SJSA1 (cell line): ENCODE measurements at places on chromosomes 3 and 15. TPM values are rescaled to one million over a fixed set of nuclear protein-coding genes. Genes with fewer than 3 reads are reported as not detected.
A peak's percentile ranks its signal among the peaks of the same experiment; 100 is the strongest.

DNA sequence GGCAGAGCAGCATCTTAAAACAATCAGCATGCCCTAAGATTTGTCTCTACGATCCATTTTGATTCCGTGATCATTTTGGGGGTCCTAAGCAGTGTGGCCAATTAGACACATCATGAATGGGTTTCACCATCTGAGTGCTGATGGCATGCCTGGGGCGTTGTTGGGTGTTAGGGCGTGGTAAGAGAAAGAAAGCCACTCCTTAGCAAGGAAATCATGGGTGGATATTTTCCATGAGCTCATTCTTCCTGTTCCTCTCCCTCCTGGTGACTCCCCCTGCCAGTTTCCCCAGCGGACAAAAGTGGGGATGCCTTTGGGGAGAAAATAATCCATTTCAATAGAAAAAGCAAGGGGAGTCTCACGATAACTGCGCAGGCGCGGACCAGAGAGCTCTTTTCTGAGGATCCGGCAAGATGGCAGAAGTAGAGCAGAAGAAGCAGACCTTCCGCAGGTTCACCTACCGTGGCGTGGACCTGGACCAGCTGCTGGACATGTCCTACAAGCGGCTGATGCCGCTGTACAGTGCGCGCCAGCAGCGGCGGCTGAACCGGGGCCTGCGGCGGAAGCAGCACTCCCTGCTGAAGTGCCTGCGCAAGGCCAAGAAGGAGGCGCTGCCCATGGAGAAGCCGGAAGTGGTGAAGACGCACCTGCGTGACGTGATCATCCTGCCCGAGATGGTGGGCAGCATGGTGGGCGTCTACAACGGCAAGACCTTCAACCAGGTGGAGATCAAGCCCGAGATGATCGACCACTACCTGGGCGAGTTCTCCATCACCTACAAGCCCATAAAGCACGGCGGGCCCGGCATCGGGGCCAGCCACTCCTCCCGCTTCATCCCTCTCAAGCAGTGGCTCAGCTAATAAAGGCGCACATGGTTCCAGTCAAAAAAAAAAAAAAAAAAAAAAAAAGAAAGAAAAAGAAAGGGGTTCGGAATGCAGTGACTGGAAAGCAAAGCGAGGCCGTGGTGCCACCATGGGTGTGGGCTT, 301.8 kb downstream of the LRTM1 start:
- no peaks in the 10 kb centered on the region for H3K4me1 ChIP-seq
- DNase-seq = no peak
- H3K36me3 ChIP-seq = no peaks in the 10 kb centered on the region
- H3K4me3 ChIP-seq = no peak overlapping the region
- H3K27ac ChIP-seq = no peak overlapping the region

GRCh38 chr3:101351829-101352228, 31.5 kb upstream of the IMPG2 start:
- H3K36me3 ChIP-seq = no peaks in the 10 kb centered on the region
- no peak for DNase-seq
- no peaks in the 10 kb centered on the region for H3K27me3 ChIP-seq
- H3K4me3 ChIP-seq = no peak overlapping the region
- no peaks in the 10 kb centered on the region for H3K4me1 ChIP-seq

- peak; percentile 59 for DNase-seq
- H3K4me1 ChIP-seq = no peaks in the 10 kb centered on the region
- H3K27me3 ChIP-seq = no peaks in the 10 kb centered on the region
- no peak overlapping the region for H3K27ac ChIP-seq
- peaks cover 85% of the 10 kb centered on the region for H3K36me3 ChIP-seq
- H3K4me3 ChIP-seq = no peak overlapping the region
These were observed 21.6 kb upstream of the PAK6 start for GRCh38 chr15:40217166-40217824.

DNA sequence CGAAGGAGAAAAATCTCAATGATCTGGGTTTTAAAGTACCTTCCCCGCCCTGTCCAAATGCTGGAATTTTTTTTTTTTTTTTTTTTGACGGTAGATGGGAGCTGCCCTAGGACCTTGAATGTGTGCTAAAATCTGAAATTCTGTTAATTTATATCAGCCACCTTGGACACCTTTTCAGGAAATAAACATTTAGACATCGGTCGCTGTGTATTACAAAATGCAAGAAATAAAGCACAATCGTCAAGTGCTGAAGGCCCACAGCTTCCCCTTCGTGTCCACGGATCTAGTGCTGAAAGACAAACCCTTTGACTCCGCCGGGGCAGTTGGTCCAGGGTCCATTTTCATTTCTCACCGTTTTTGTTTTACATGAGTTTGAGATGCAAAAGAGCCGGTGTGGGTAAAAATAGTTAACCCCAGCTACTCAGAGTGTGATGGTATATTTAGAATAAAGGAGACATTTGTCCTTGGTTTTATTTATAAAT, 90.2 kb upstream of the CHD2 start:
- H3K36me3 ChIP-seq = no peaks in the 10 kb centered on the region
- peaks cover 25% of the 10 kb centered on the region for H3K4me1 ChIP-seq
- no peak for DNase-seq
- H3K27ac ChIP-seq = peak overlapping the region; percentile 93
- H3K4me3 ChIP-seq = peak overlapping the region; percentile 44

- no peaks in the 10 kb centered on the region for H3K4me1 ChIP-seq
- DNase-seq = no peak
- H3K36me3 ChIP-seq = no peaks in the 10 kb centered on the region
These were observed 50.2 kb downstream of the NUDT16 start for GRCh38 chr3:131431754-131432153.

DNA sequence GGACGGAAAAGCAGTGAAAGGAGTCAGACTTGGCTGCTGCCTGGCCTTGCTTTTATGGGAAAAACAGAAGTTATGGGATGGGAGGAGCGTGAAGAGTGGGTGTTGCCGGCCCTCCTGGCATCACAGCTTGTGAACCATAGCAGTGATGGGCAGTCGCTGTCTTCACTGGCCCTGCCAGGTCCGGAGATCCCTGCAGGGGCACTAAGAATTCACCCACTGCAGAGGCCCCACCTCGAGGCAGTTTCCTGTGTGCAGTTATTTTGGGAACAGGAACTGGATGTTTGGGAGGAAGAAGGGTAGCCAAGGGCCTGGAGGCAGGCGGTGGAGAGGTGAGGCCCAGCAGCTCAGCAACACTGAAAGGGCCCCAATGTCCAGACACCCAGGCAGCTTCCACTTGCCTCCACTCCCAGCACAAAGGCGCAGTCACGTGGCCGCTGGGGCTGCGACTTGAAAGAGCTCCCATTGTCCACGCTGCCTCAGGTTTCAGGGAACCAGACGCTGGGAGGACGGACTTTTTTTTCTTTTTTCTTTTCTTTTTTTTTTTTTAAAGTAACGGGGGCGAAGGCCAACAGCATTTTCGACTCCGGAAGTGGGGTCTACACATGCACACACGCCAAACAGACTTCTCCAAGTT, 255.6 kb downstream of the ZNF621 start:
- H3K4me3 ChIP-seq = no peak overlapping the region
- no peaks in the 10 kb centered on the region for H3K36me3 ChIP-seq
- H3K4me1 ChIP-seq = peaks cover 11% of the 10 kb centered on the region
- H3K27me3 ChIP-seq = no peaks in the 10 kb centered on the region

DNA sequence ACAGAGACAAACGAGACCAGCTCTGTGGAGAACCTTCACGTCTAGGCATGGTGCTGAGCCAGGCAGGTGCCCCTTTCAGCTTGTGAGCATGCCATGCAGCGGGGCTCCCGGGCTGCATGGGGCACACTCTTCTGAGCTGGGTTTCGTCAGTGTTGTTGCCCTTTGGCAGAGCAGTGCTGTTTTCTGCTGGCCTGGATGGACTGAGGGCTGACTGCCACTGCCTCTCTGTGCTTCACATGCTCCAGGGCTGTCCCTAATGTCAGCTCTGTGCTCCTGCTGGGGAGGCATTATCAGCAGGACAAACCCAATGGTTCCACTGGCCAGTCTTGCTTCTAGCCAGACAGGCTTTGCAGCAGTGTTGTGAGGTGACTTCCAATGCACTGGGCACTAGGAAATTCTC, 9.5 kb downstream of the GASK1A start:
- no peak overlapping the region for H3K4me3 ChIP-seq
- H3K4me1 ChIP-seq = no peaks in the 10 kb centered on the region
- no peak overlapping the region for H3K27ac ChIP-seq
- DNase-seq = no peak
- no peaks in the 10 kb centered on the region for H3K27me3 ChIP-seq
- H3K36me3 ChIP-seq = no peaks in the 10 kb centered on the region

DNA sequence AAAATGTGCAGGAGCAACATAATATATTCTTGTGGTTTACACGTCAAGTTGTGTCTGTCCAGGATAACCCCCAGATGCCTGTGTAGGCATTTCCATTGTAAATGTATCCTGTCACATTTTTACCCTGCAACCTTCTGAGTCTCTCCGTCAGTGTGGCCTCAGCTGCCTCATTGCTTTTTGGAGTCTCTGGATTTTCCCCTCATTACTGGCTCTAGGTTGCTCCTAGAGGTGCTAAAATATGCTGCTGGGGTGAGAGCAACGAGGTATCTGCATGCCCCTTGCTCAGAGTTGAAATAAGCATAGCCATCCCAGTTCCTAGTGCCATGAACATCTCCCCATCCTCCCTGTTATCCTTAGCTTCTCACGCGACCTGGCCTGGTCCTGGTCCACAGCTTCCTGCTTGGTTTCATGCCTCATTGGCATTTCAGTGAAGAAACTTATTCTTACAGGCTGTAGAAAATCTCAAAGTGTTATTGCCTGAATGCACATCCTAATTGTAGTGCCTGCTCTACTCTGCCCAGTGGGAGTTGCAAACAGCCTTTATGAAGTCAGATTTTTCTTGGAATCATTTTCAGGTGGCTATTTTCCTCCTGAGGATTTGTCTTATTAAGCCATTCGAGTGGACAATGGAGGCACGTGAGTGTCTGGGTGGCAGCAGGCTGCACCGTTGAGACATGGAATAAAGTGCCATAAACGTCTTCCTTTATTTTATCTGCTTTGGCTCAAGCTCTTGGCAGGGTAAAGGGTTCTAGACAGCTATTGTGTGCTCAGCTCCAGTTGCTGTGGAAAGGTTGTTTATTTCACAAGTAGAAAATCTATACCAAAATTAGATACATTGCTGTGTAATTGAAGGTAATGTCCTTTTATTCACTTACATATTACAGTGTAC, 33.2 kb downstream of the OXNAD1 start:
- no peaks in the 10 kb centered on the region for H3K27me3 ChIP-seq
- no peak overlapping the region for H3K27ac ChIP-seq
- DNase-seq = no peak
- peaks cover 27% of the 10 kb centered on the region for H3K36me3 ChIP-seq
- no peak overlapping the region for H3K4me3 ChIP-seq

DNA sequence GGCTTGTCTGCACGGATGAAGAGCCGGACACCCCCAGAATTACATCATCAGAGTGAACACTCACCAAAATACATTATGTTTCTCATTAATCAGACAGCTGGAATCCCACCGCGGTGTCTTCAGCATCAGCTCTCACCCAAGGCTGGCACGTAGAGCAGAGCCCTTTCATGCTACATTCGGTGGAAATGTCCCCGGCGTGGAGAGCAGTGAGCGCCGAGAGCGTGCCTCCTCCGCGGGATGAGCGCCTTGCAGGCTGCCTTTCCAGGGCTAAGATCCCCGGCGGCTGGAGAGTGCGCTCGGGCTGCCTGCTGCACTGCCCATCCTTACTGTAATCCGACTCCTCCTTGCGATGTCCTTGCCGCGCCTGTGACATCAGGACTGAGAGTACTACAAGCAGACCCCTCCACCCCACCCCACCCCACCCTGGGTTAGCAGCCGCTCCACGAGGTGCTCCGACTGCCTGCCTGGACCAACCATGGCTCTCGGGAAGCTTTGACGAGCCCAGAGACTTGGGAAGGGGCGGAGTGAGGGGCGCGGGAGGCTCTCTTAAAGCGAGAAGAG, at the start of gene ZNF385D:
ZNF385D (minus strand) TSS at position 380 of the 561 bp plus-strand sequence; CDS start at position 86, 294 bp downstream.
- no peaks in the 10 kb centered on the region for H3K4me1 ChIP-seq
- no peaks in the 10 kb centered on the region for H3K27me3 ChIP-seq
- H3K27ac ChIP-seq = no peak within 1 kb of the TSS
- no peak for DNase-seq
- H3K4me3 ChIP-seq = no peak within 1 kb of the TSS
- no peaks in the 10 kb centered on the region for H3K36me3 ChIP-seq

DNA sequence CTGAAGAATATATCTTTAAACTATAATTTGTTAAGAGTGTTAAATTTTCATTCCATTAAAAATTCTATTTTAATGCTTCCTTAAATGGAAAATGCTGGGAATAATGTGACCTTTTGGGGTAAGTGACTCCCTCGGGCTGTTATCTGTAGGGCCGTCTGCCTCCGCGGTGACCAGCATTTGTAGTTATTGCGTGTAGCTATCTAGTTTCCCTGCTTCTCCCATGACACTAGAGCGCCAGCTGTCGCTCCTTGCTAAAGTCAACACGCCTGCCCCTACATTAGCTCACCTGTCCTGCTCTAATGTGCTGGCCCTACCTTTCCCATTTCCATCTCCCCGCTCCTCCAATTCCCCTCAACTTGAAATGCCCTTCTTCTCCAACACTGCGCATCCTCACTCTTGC, 12.4 kb upstream of the CHRM5 start:
- no peak overlapping the region for H3K27ac ChIP-seq
- no peak overlapping the region for H3K4me3 ChIP-seq
- H3K27me3 ChIP-seq = no peaks in the 10 kb centered on the region
- no peaks in the 10 kb centered on the region for H3K4me1 ChIP-seq
- DNase-seq = no peak

DNA sequence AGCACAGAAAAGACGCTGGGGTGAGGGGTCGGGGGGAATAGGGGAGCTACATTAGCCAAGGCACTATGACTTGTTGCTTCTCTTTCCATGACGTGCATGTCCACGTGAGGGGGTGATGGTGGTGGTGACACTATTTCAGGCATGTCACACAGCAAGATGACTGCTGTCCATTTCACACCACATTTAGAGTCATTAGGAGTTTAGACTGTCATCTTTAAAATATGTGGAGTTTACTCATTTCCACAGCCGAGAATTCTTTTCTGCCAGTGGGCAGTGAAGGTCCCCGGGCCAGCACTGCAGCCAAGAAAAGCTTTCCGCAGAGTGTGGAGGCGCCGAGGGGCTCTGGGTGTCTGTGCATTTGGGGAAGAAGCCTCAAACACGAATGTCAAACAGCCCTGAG, 954 bp upstream of the DGKG start:
- no peak overlapping the region for H3K4me3 ChIP-seq
- peaks cover 33% of the 10 kb centered on the region for H3K27me3 ChIP-seq
- no peaks in the 10 kb centered on the region for H3K4me1 ChIP-seq
- H3K27ac ChIP-seq = no peak overlapping the region

- DNase-seq = peak; percentile 81
- H3K36me3 ChIP-seq = no peaks in the 10 kb centered on the region
- no peak overlapping the region for H3K4me3 ChIP-seq
- H3K4me1 ChIP-seq = peaks cover 12% of the 10 kb centered on the region
- no peaks in the 10 kb centered on the region for H3K27me3 ChIP-seq
These were observed 23.2 kb upstream of the IP6K2 start for GRCh38 chr3:48739955-48740823.

TERB2 gene
- not detected in 2 replicates for total RNA-seq

FOXL2 gene
- total RNA-seq = not detected in 2 replicates

TGM5 gene
- total RNA-seq = 0.24 TPM in 1 of 2 replicates, not detected in the other

FAM107A gene
- total RNA-seq = not detected in 2 replicates

CCDC54 gene
- total RNA-seq = not detected in 2 replicates

DLL4 gene
- not detected in 2 replicates for total RNA-seq

PRKCI gene
- total RNA-seq = 35.2 and 42.0 TPM in 2 replicates
